Mesothelial cell of epicardium (in vitro differentiated cells): ENCODE measurements at places on chromosomes 2 and 18.

GRCh38 chr2:239929504-239929903 lies 95.6 kb downstream of the NDUFA10 start:
- no peaks in the 10 kb centered on the region for H3K4me1 ChIP-seq
- no peaks in the 10 kb centered on the region for H3K36me3 ChIP-seq
- H3K27me3 ChIP-seq: peaks cover 25% of the 10 kb centered on the region
- no peak overlapping the region for H3K27ac ChIP-seq
- no peak overlapping the region for H3K4me3 ChIP-seq
- DNase-seq: no peak

DNA sequence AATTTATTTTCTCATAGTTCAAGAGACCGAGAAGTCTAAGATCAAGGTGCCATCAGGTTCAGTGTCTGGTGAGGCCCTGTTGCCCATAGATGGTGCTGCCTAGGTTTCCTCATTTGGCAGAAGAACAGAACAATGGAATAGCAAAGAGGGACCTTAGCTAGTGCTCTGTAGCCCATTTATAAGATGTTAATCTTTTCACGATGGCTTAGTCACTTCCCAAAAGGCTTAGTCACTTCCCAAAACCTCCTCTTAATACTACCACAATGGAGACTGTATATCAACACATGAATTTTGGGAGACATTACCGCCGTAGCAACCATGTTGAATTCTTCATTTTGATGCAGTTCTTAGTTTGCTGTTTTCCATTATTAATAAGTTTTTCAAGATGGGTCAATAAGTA lies 246.3 kb upstream of the NRP2 start:
- H3K27ac ChIP-seq: no peak overlapping the region
- H3K36me3 ChIP-seq: peaks cover 4% of the 10 kb centered on the region
- H3K4me1 ChIP-seq: peaks cover 1% of the 10 kb centered on the region
- H3K27me3 ChIP-seq: no peaks in the 10 kb centered on the region
- DNase-seq: no peak

- H3K27me3 ChIP-seq: no peaks in the 10 kb centered on the region
- no peak overlapping the region for H3K27ac ChIP-seq
- no peak for DNase-seq
- no peak overlapping the region for H3K4me3 ChIP-seq
These were observed 50.8 kb upstream of the TMEM87B start for GRCh38 chr2:112004253-112004645.

- H3K36me3 ChIP-seq: no peaks in the 10 kb centered on the region
- H3K4me3 ChIP-seq: no peak overlapping the region
- H3K4me1 ChIP-seq: peaks cover 4% of the 10 kb centered on the region
- H3K27ac ChIP-seq: no peak overlapping the region
- no peaks in the 10 kb centered on the region for H3K27me3 ChIP-seq
- no peak for DNase-seq
These were observed 826.9 kb upstream of the PIK3C3 start for GRCh38 chr18:41128126-41128525.

GRCh38 chr2:42074661-42075060 lies 26.8 kb downstream of the PKDCC start:
- no peaks in the 10 kb centered on the region for H3K27me3 ChIP-seq
- no peak overlapping the region for H3K4me3 ChIP-seq
- H3K36me3 ChIP-seq: no peaks in the 10 kb centered on the region
